ENCODE measurements at places on chromosomes 11 and 22. TPM values are rescaled to one million over a fixed set of nuclear protein-coding genes. Genes with fewer than 3 reads are reported as not detected.

DNA sequence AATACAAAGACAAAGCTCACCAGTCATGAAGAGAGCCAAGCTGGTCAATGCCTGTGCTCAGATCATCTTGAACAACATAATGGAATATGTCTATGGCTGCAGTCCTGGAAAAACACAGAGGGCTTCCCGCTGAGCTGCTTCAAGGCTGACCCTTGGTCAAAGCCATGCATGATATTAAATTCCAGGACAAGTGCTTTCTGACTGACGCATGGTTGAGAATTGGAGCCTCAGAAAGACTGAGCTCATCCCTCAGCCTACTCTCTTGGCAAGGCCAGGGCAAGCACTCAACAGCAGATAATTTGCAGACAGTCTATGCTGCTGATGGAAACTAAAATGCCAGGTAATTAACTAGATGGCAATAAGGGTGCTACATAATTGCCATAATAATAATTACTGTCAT is 89.2 kb downstream of the GALNT18 start:
- H3K4me1 ChIP-seq = peaks cover 10% of the 10 kb centered on the region
- DNase-seq = no peak
- no peaks in the 10 kb centered on the region for H3K36me3 ChIP-seq
- H3K4me3 ChIP-seq = no peak overlapping the region
- H3K27me3 ChIP-seq = no peaks in the 10 kb centered on the region
- H3K27ac ChIP-seq = no peak overlapping the region

DNA sequence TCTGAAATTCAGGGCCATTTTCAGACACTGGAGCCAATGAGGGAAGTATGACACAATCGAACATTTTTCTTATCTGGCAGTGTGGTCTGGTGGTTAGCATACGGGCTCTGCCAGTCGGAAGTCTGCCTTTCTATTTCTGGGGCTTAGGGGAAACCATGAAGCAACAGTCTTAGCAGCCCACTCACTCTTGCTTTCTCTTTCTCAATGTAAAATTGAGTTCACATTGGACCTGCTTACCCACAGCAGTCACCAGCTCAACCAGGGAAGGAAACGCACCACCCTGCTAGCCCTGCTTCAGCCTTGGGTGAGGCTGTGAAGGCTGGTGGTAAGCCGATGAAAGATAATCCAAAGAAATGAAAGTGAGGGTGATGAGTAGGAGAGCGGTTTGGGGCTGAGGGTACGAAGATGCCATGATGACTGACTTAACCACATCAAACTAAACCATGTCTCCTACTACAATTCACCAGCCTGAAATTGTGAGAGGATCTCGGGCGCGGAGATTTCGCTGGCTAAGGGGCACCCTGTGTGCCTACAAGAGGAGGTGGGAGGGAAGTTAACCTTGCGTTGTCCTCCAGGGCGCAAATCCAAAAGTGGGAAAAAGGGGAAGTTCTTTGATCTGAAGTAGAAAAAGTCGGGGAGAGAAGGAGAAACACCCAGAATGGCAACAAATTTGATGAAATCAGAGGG is 2.0 kb upstream of the LMO2 start:
- H3K4me3 ChIP-seq = no peak overlapping the region
- H3K27me3 ChIP-seq = no peaks in the 10 kb centered on the region
- no peak overlapping the region for H3K27ac ChIP-seq

DNA sequence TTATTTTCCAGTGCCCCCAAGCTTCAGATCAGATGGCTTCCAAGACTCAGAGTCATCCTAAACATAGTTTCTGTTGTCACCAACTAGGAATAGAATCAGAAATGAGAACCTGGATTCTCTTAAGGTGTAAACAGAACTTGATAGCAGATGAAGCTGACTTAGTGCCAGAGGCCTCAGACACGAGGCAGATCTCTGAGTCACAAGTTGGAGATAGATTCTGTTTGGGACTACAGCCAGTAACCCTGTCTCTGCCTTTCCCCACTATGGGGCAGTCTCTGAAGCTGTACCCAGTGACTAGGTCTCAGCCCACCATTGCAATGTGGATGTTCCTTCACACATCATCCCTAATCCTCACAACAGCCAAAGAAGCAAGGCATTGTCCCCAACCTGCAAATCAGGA is 25.4 kb downstream of the NEU3 start:
- peaks cover 7% of the 10 kb centered on the region for H3K36me3 ChIP-seq
- no peak for DNase-seq
- H3K27me3 ChIP-seq = no peaks in the 10 kb centered on the region
- no peak overlapping the region for H3K4me3 ChIP-seq
- peaks cover 4% of the 10 kb centered on the region for H3K4me1 ChIP-seq
- H3K27ac ChIP-seq = no peak overlapping the region

DNA sequence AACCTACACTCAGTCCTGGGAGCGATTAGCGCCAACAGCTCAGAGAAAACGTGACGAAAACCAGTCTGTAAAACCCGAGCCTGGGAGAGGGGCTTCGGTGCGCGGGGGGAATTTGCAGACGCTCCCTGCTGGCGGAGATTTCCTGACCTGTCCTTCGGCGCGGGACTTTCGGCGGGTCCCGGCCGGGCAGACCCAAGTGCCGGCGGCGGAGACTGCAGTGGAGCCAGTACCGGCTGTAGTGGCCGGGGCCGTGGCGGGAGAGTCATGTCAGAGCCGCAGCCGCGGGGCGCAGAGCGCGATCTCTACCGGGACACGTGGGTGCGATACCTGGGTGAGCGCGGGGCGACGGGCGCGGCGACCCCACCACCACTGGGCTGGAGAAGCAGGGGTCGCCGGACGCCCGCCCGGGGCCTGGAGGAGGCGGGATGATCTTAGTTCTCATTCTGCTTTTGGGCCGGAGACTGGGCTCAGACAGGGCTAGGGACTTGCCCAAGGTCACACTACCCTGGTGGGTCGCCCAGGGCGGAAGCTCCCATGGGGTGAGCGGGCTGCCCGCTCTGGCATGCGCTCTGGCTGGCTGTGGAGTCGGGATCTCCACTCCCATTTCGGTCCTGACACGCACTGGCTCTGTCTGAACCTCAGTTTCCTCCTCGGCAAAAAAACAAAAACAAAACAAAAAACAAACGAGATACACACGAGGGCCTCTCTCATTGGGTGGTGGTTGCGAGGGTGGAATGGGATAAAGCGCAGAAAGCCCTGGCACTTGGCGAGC is at the start of gene MTFP1:
Gene MTFP1, plus strand, starts transcription at position 153 of the 772 bp plus-strand sequence. Its CDS starts 112 bp downstream, at position 265.
- H3K27me3 ChIP-seq = no peaks in the 10 kb centered on the region
- H3K36me3 ChIP-seq = peaks cover 2% of the 10 kb centered on the region
- peak within 1 kb of the TSS; percentile 66 for H3K4me3 ChIP-seq
- DNase-seq = no peak
- H3K27ac ChIP-seq = peak within 1 kb of the TSS; percentile 95

DNA sequence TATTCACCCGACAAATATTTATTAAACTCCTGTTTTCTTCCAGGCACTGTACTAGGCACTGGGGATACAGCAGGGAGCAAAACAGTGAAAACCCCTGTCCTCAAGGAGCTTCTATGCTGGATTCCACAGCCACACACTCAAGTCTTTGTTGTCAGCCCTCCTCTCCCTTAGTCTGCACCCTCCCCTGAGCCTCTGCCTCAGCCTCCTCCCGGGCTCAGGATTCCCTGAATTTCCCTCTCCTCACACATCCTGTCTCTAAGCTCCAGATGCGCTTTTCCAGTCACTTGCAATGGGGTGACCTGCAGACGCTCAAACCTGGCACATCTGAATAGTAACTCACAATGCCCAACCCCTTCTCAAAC is 13.5 kb upstream of the TUB start:
- no peak overlapping the region for H3K27ac ChIP-seq
- no peaks in the 10 kb centered on the region for H3K4me1 ChIP-seq
- no peak for DNase-seq
- H3K4me3 ChIP-seq = no peak overlapping the region
- H3K27me3 ChIP-seq = peaks cover 5% of the 10 kb centered on the region

- no peaks in the 10 kb centered on the region for H3K27me3 ChIP-seq
- no peak for DNase-seq
- no peak overlapping the region for H3K27ac ChIP-seq
- H3K36me3 ChIP-seq = no peaks in the 10 kb centered on the region
- H3K4me1 ChIP-seq = no peaks in the 10 kb centered on the region
These were observed 23.1 kb upstream of the CD82 start for GRCh38 chr11:44542372-44542771.

GRCh38 chr11:116654526-116654925 is 118.3 kb downstream of the BUD13 start:
- no peaks in the 10 kb centered on the region for H3K36me3 ChIP-seq
- DNase-seq = no peak
- H3K4me1 ChIP-seq = no peaks in the 10 kb centered on the region
- H3K27ac ChIP-seq = no peak overlapping the region

GRCh38 chr22:50316114-50317065 is 8.9 kb upstream of the PLXNB2 start:
- H3K27ac ChIP-seq = no peak overlapping the region
- H3K4me1 ChIP-seq = peaks cover 4% of the 10 kb centered on the region
- peaks cover 20% of the 10 kb centered on the region for H3K27me3 ChIP-seq
- H3K36me3 ChIP-seq = no peaks in the 10 kb centered on the region

GRCh38 chr11:93613231-93613831 is 48.2 kb upstream of the CEP295 start:
- no peaks in the 10 kb centered on the region for H3K27me3 ChIP-seq
- no peak for DNase-seq
- H3K27ac ChIP-seq = no peak overlapping the region

GRCh38 chr11:85595285-85595884 is 31.8 kb downstream of the DLG2 start:
- no peak for DNase-seq
- H3K4me3 ChIP-seq = no peak overlapping the region
- no peak overlapping the region for H3K27ac ChIP-seq
- no peaks in the 10 kb centered on the region for H3K27me3 ChIP-seq
- H3K36me3 ChIP-seq = no peaks in the 10 kb centered on the region
- no peaks in the 10 kb centered on the region for H3K4me1 ChIP-seq

GRCh38 chr11:71284525-71285092 is 32.2 kb upstream of the SHANK2 start:
- no peak overlapping the region for H3K27ac ChIP-seq
- no peaks in the 10 kb centered on the region for H3K27me3 ChIP-seq
- H3K36me3 ChIP-seq = no peaks in the 10 kb centered on the region
- peaks cover 41% of the 10 kb centered on the region for H3K4me1 ChIP-seq
- DNase-seq = no peak
- H3K4me3 ChIP-seq = no peak overlapping the region

- H3K27ac ChIP-seq = no peak overlapping the region
- H3K27me3 ChIP-seq = no peaks in the 10 kb centered on the region
- no peak for DNase-seq
- peaks cover 9% of the 10 kb centered on the region for H3K4me1 ChIP-seq
- H3K36me3 ChIP-seq = no peaks in the 10 kb centered on the region
- no peak overlapping the region for H3K4me3 ChIP-seq
These were observed 27.4 kb upstream of the TMEM45B start for GRCh38 chr11:129788278-129788677.

DNA sequence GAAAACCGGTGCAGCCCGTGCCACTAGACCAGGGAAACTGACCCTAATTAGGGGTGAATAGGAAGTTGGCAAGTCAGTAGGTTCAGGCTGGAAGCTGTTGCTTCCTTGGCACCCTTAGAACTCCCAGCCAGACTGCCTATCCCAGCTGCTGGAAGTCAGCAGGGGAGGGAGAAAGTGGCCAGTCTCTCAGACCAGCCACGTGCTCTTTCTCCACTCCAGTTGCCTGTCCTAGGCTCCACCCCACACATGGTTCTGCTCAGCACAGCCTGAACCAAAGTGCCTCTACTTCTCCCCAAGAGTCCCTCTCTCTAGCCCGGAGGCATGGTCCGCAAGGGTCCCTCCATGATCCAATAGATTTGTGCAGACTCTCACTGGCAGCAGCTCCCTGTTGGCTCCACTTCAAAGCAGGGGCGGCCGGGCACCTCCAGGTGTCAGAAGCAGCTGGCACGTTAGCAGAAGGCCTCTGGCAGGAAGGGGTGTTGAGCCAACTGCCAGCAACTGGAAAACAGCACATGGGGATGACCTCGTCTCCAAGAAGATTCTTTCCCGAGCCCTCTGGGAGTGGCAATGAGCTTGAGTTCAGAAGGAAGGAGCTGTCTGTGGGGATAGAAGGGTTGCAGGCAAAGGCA is 27.7 kb downstream of the ARFGAP2 start:
- H3K4me3 ChIP-seq = no peak overlapping the region
- no peaks in the 10 kb centered on the region for H3K36me3 ChIP-seq
- H3K4me1 ChIP-seq = no peaks in the 10 kb centered on the region
- DNase-seq = no peak
- H3K27ac ChIP-seq = no peak overlapping the region

GRCh38 chr11:28636566-28636965 is 528.4 kb downstream of the METTL15 start:
- no peak for DNase-seq
- peaks cover 5% of the 10 kb centered on the region for H3K4me1 ChIP-seq
- H3K4me3 ChIP-seq = no peak overlapping the region
- no peaks in the 10 kb centered on the region for H3K27me3 ChIP-seq

GRCh38 chr11:64130618-64131017 is 35.3 kb downstream of the MACROD1 start:
- H3K27me3 ChIP-seq = peaks cover 10% of the 10 kb centered on the region
- H3K4me3 ChIP-seq = no peak overlapping the region
- no peak overlapping the region for H3K27ac ChIP-seq
- H3K36me3 ChIP-seq = no peaks in the 10 kb centered on the region

DNA sequence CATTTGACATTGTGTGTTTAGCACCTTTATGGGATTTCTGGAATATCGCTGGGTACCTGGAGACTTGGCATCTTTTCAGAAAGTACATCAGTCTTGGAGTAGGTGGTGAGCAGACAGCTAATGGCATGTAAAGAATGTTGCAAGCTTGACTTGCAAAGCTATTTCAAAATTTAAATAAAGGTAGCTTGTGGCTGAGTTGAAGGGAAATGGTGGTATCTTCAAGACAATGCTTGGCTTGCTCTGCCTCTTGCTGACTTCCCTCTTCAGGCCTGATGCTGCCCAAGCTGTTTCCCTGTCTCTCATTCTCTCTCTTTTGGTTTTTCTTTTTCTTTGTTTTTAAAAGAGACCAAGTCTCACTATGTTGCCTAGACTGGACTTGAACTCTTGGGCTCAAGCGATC is 13.2 kb downstream of the ZNRF3 start:
- DNase-seq = no peak
- H3K4me1 ChIP-seq = peaks cover 73% of the 10 kb centered on the region
- no peaks in the 10 kb centered on the region for H3K27me3 ChIP-seq
- H3K27ac ChIP-seq = no peak overlapping the region
- no peak overlapping the region for H3K4me3 ChIP-seq

DNA sequence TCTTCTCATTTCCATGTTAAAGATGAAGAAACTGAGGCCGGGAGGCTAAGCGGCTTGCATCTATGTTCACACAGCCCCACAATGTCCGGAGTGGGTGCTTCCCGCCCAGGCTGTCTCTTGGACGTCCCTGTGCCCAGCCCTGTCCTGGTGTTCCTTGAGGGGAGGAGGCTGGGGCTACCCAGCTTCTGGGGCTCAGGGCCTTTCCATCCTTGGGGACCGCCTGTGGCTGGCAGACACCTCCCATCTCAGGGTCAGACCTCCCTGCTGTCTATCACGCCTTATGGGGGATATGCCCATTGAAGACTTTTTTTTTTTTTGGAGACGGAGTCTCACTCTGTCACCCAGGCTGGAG is 95.5 kb downstream of the WNT7B start:
- no peak for DNase-seq
- no peak overlapping the region for H3K4me3 ChIP-seq
- H3K27ac ChIP-seq = no peak overlapping the region
- H3K36me3 ChIP-seq = no peaks in the 10 kb centered on the region
- H3K27me3 ChIP-seq = peaks cover 62% of the 10 kb centered on the region
- H3K4me1 ChIP-seq = peaks cover 7% of the 10 kb centered on the region

- peaks cover 8% of the 10 kb centered on the region for H3K27me3 ChIP-seq
- peaks cover 12% of the 10 kb centered on the region for H3K36me3 ChIP-seq
- DNase-seq = no peak
- H3K27ac ChIP-seq = no peak overlapping the region
- H3K4me3 ChIP-seq = no peak overlapping the region
- H3K4me1 ChIP-seq = no peaks in the 10 kb centered on the region
These were observed 4.7 kb downstream of the MPEG1 start for GRCh38 chr11:59207988-59208451.

The MS4A1 gene
- 0.82 TPM for polyA plus RNA-seq

The HTR3A gene
- not detected for polyA plus RNA-seq

The GAL3ST3 gene
- not detected for polyA plus RNA-seq

The FERMT3 gene
- polyA plus RNA-seq = 0.98 TPM

The RAB38 gene
- 146 TPM for polyA plus RNA-seq
